ENCODE measurements at places on chromosomes 12 and 14.

DNA sequence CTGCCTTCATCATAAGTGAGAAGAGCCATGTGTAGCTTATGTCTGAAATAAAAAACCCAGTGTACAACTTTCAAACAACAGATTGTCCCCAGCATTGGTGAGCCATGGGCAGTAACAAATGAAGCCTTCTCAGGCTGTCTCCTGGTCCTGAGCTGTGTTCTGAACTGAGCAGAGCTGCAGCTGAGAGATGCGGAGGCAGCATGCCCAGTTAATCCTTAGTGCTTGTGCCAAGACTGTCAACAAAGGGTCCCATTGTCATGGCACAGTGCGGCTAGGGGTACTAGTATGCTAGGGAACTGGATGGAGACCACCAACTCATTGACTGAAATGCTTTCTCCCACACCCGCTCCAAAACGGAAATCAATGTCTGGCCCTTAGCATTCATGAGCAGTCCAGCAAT, 154.3 kb downstream of the RMST start:
- no peak for DNase-seq

DNA sequence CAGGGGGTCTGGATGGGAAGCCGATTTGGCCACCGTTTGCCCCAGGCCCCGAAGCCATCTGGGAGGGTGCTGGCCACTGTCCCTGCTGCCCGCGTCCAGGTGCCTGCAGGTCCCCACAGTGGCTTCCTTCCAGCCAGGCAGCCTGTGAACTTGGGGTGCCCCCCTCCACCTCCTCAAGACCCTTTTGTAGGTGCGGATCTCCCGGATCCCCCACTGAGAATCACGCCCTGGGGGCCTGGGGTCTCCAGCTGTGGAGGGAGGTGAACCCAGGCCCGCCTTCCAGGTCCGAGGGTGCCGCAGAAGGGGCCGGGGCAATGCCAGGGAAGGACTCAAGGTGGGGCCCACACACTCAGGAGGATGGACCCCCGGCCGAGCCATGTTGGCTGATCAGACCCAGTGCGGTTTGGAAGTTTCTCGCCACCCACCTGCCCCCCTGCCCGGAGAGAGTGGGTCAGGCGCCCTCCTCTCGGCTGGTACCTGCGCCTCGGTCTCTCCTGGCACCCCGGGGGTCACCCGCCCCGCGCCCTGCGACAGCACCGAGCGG, 1.7 kb downstream of the MMP17 start:
- DNase-seq: no peak

DNA sequence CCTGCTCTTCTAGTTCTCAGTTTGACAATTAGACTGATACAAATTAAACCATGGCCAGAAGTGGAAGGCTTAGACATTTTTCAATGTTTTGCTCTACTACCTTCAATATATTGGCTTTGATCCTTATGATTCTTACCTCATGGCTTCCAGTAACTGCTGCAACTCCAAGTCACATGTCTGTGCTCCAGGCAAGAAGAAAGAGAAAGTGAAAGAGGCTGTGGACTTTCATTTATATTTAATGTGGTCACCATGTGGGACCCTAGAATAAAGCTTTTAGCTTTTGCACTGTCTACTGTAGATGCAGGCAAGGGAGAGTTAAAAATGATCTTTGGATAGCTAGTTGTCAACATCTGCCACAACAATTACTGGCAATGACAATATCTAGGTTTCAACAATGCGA, 214.3 kb upstream of the PDE3A start:
- DNase-seq: no peak

DNA sequence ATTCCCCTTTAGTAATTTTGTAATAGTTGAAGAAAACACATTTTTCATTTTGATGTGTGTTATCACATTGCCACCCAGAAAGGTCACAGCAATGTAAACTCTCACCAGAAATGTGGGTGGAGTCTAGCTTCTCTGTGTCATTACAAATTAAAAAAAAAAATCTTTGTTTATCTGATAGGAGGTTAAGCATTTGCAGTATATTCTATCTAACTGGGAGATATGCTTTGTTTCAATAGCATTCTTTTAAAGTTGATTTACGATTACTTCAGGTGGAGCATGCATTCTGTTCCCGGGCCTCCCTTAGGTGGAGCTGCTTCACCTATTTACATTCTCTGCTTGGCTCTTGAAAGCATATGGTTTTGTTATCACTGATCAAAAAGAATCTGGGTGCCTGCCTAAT, 7.8 kb downstream of the ADIPOR2 start:
- DNase-seq: no peak

DNA sequence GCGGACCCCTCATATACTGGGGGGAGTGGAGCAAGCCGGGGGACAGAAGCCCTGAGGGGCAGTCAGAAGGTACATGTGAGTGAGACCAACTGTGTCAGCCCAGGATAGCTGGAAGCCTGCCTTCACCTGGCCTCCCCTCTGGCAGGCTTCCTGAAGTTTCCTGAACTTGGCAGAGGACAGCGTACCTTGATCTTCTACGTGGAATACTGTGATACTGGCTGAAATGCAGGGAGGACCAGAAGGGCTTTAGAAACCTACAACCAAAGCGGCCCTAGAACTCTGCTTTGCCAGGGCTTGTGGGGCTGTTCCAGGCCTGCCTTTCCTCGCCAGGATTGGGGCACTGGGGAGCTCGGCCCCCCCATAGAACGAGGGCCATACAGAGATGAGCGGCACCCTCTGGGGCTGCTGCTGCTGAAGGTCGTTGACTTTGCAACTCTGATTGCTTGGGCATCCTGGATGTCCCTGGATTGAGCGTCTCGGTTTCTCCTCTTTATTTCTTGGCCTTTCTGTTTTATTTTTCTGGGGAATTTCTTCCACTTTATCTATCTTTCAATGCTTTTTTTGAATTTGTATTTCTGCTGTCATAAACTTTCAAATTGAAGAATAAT, 66.5 kb downstream of the SLC25A47 start:
- DNase-seq: no peak

GRCh38 chr12:62744551-62744950, 190.4 kb downstream of the PPM1H start:
- DNase-seq: no peak

DNA sequence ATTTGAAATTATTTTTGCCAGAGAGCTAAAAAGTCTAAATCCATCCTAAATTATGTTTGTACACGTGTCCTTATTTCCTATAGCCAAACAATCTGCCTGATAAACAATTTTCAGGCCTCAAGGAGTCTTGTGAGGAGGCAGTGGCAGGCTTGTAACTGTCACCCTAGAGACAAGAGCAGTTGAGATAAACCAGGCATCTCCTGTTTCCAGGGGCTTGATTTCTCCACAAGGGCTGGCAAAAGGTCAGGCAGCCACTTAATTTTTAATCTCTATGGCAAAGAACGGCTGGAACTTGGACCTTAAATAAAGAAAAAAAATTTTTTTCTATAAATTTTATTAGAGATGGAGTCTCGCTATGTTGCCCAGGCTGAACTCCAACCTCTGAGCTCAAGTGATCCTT, 15.5 kb downstream of the PKP2 start:
- no peak for DNase-seq

DNA sequence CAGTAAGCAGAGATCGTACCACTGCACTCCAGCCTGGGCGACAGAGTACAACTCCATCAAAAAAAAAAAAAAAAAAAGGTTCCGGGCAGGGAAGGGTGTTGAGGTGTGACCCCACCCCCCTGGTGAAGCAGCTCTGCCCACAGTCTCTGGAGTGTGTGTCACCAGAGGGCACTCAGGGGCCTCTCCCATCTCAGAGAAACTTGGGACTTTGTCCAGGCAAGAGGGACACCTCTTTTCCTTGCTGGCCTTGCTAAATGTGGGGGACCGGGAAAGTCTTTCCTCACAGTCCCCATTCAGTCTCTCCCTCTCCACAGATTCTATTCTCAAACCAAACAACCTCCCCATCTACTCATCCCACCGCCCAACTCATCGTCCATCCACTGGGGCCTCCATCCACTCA, 43.6 kb downstream of the RFLNA start:
- no peak for DNase-seq

DNA sequence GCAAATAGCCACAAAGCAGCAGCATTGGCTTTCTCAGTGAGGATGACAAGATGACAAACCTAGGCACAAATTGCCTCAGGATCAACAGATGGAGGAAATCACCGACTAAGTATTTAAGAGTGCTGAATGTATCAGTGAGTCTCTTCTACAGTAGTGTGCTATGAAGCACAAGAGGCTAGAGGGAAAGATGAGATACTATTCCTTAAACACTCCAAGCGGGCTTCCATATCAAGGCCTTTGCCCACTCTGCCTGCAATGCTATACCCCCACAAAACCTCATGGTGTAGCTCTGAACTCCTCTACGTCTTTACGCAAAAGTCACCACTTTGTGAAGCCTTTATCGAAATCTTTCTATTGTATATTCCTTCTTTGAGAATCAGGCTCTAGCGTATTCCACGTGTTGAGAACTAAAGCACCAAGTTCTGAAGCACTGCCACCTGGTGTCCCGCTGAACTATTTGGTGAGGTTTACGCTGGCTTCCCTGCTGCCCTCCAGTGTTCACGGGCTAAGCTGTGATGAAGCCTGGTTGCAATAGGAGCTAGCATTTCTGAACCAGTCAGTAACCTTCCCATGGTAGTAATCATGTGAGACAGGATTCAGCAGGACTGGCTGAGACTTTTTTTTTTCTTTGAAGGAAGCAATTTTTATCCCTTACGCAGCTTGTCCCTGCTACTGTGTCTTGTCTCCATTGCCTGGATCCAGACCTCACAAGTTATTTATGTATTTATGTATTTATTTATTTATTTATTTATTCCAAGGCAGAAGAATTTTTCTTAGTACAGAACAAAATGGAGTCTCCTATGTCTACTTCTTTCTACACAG, 426.5 kb upstream of the OR4E1 start:
- no peak for DNase-seq

All from left forelimb (tissue), 1 donor.